ENCODE measurements at places on chromosomes 12 and 14.

GRCh38 chr14:100735271-100735670 is 8.6 kb downstream of the DLK1 start:
- no peak for DNase-seq

GRCh38 chr12:132602572-132603239 is 7.7 kb downstream of the LRCOL1 start:
- no peak for DNase-seq

- peak; percentile 72 for DNase-seq
Observed at GRCh38 chr14:54902521-54903420, at the start of gene GCH1. GCH1 (minus strand) TSS chr14:54902826; CDS start chr14:54902663, 163 bp downstream.

- no peak for DNase-seq
Observed at GRCh38 chr14:78405079-78405856, 235.1 kb downstream of the NRXN3 start.

- no peak for DNase-seq
Observed at GRCh38 chr12:96136725-96137378, 57.3 kb upstream of the ELK3 start.

GRCh38 chr14:35301735-35302528 is 9.8 kb downstream of the PSMA6 start:
- DNase-seq, result no peak

DNA sequence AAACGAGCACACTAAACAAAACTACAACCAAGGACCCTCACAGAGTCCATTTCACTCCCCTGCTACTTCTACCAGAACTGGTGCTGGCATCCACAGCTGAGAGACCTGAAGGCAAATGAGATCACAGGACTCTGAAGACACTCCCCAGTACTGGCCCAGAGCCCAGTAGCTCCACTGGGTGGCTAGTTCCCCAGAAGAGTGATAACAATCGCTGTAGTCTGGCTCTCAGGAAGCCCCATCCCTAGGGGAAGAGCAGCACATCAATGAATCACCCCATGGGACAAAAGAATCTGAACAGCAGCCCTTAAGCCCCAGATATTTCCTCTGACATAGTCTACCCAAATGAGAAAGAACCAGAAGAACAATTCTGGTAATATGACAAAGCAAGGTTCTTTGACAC is 190.7 kb upstream of the BMP4 start:
- DNase-seq, result no peak

- no peak for DNase-seq
Observed at GRCh38 chr12:22325218-22325617, 9.3 kb downstream of the ST8SIA1 start.

DNA sequence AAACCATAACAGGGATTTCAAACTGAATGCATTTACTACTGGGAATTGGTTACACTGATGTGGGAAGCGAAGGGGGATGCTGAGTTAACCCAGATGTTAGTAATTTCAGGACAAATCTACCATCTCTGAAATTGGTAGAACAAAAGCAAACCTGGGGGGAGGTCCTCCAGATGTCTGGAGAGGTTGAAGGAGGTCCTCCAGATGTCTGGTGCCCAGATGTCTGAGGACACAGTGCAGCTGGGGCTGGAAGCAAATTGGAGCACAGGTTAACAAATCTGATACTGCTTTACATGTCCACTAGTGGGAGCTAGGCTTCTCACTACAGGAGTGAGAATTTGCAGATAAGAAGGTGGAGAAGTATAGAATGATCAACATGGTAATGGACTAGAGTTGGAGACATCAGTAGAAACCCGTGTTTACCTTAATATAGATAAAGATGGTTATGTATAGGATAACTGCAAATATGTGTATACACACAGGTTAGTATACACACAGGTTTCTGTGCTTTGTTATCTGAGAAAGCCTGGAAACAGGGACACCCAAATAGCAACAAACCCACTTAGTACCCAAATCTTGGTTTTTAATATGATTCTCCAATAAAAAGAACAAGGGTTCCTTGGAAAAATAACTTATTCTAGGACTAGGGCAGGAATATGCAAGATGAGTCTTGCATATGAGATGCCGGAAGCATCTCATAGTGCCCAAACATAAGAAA is 162.5 kb downstream of the C12orf50 start:
- no peak for DNase-seq

- DNase-seq, result no peak
Observed at GRCh38 chr14:85040046-85040685, 489.8 kb upstream of the FLRT2 start.

- DNase-seq, result no peak
Observed at GRCh38 chr12:106109168-106109910, 29.4 kb downstream of the NUAK1 start.

DNA sequence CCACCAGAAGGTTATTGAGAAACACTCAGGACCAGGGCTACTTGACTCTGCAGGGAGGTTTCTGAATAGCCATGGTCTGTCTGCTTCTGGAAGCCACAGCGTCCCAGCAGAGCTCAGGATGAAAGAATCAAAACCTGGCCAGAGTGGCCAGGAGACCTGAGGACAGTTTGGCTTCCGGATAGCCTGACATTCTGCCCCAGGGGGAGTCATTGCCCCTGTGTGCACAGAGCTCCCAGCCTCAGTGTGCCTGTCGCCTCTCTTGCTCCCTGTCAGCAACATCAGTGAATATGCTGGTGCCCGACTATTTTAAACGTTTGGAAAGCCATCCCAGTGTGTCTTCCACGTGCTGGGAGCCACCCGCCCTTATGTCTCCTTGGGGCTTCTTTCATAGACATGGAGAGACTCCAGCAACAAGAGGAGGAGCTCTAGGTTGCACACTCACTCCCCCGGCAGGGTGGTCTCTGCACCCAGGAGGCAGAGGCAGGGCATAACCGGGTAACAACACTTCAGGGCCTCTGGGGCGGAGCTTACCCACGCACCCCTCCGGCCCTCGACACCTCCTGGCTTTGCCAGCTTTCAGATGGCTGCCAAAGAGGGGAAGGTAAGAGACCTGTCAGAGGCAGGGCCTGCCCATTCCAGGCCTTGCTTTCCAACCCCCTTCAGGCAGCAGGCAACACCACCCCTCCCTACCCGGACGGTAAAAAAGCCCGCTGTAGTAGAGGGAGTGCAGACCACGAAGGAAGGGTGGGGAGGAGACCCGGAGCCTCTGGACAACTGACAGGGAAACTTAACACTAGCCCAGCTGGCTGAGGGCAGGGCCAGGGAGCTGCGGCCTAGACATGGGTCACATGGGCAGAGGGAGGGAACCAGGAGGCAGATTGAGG is 19.0 kb upstream of the SLC6A12 start:
- DNase-seq, result no peak

GRCh38 chr14:86505808-86506207 is 975.9 kb downstream of the FLRT2 start:
- DNase-seq, result no peak

- no peak for DNase-seq
Observed at GRCh38 chr14:60183138-60183537, 17.9 kb upstream of the DHRS7 start.

DNA sequence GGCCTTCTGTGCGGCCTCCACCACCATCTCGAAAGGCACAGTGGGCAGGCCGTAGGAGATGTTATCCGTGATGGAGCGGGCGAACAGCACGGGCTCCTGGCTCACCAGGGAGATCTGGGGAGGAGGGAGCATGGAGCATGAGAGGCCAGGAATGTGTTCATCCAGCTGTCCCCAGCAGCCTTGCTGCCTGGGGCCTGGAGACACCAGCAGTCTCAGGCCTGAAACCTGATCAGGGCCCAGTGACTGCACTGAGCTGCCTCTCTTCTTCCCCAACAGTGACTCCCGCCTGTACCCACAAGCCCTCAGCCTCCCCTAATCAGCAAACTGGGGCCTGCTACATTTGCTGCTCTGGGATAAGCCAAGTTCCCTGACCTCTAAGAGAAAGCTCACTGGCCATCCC is 30.9 kb downstream of the ABCB9 start:
- no peak for DNase-seq

DNA sequence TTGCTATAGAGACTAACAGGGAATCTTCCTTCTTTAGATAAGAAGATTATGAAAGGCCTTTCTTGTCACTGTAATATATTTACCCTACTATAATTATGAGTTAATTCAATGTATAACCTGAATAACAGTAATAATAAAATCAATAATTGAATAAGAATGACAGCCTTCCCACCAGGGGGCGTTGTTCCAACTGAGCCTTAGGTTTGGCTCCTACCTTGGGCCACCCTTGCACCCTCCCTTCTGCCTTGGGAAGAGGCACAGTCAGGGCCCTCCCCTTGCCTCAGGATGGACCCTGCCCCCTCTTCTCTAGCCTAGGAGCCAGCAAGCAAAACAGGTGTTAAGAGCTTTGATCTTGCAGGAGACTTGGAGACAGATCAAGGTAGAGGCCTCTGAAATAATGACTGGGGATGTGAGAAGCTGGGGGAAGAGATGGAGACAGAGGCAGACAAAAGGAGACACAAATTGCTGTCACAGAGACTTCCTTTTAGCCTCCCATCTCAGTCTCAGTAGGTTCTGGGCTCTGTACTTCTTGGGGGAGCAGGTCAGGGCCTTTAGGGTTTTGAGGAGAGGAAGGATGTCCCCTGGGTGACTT is 40.1 kb upstream of the CISTR start:
- peak; percentile 36 for DNase-seq

DNA sequence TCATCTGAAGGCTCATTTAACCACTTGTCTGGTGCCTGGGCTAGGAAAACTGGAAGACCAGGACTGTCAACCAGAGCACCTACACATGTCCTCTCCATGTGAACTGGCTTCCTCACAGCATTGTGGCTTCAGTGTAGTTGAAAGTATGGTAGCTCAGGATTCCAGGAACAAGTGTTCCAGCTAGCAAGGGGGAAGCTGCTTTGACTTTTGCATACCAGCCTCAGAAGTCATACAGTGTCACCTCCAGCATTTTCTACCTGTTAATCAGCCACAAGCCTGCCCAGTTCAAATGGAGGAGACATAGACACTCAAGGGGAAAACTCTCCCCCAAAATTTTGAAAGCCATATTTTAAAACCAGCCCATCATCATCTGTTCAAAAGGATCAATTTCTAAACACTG is 212.8 kb upstream of the CAND1 start:
- DNase-seq, result no peak

DNA sequence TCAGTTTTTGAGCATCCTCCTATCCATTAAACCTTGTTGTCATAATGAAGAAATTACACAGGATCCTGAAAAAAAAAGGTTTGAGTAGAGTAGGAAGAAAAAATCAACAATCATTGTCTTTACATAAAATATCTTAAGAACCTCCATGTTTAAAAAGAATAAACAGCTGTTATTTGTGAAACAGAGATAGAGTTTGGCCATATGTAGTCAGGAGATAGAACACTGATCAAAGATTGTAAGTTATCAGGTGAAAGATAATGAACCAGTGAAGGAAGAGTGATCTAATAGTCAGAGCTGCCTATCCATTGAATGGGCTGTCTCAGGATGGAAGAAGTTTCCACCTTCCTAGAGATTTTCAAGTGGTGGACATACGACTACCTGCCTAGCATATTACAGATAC is 397.1 kb downstream of the SOX5 start:
- no peak for DNase-seq

- DNase-seq, result no peak
Observed at GRCh38 chr12:52686063-52686462, 5.9 kb upstream of the KRT1 start.

GRCh38 chr14:48251290-48251689 is 575.9 kb upstream of the MDGA2 start:
- DNase-seq, result no peak

DNA sequence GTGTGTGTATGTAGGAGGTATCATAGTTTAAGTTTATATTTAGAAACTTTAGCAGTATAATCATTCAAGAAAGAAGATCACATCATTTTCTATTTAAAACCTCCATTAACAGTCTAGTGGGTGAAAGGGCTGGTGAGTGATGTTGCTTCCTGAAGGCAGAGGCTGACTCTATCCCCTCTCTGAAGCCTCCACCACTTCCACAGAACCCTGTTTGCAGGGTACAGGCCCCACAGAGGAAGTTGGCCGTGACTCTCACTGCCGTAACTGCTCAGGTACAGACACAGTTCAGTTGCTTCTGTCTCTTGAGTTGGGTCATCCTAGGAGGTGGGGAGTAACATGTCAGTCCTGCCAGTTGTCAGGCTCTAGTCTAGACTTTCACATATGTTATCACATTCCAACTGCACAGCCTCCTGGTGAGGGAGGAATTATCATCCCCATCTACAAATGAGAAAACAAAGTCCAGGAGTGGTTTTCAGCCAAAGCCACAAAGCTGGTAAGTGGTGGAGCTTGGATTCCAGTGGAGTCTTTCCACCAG is 31.5 kb downstream of the CFL2 start:
- DNase-seq, result no peak

DNA sequence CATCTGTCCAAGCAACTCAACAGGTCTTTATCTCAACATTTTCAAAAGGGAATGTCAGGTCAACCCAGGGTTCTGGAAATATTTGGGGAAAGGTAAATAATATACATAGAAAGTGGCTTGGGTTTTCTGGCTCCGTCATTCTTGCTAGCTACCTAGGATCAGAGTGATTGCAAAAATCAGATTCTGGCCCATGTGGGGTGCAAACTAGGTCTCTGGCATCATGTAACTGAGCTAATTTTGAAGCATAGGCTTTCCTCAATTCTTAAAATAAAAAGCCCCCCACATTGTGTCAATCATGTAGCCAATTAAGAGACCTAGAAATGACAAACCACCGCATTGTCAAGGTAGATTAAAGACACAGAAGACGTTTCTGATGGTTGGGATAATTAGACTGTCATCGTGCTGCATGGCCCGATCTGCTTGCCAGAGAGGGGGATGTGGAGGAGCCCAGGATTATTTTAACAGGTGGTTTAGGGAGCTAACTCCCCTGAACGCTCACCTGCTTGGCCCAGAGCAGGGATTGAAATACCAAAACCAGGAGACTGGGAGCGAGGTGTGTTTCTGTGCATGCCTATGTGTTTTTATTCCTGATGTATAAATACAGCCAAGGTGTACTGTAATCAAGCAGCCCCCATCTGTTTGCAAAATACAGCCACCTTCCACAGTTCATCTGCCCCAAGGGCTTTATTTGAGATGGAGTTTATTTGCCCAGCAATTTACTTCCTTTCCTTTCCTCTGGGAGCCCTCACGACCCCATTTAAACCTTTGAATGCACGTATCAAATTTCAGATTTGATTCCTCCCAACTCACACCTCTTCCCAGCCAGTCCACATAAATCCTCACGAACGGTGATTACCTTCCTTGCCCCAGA is 189.5 kb downstream of the TTC8 start:
- no peak for DNase-seq

GRCh38 chr12:76183459-76184186 is 99.1 kb upstream of the NAP1L1 start:
- DNase-seq, result peak; percentile 2

DNA sequence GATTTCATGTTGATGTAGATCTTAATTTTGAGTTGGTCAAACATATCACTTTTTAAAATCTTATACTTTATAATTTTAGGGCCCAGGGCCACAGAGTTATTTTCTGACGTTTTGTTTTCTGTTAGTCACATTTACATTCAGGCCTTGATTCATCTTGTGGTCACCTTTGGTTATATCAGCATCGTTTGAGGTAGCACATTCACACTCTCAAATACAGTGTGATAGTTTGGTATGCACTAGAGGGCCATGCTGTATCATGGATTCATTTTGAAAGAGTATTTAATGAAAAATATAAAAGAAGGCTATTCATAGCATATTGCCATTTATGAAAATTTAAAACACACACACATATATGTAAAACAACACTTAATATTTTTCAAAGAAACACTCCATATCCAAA is 274.6 kb downstream of the RAD51B start:
- DNase-seq, result no peak
